Central memory CD8-positive, alpha-beta T cell (primary cell): ENCODE measurements at places on chromosomes 16 and 17.

DNA sequence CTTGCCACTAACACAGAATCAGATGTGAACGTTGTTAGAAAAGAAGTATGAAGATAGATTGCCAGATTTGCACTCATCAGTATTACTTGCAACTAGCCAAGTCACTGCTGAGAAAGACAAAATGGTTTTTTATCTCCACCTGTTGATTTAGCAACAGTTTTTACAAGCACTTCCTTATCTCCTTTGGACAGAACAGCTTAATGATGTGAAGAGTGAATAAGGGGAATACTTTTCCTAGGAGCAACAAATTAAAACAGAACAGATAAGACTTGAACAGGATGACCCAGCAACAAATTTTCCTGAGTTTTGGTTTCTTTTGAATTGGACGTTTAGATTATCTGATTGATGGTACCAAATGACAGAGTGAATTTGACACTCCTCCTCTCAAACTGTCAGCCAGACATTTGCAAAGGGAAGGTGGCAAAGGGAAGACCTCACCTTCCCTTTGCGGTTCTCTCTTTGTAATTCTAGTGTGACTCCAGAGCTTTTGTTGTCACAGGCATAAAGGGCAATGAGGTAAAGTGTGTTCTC lies 130.6 kb downstream of the NLK start:
- H3K27ac ChIP-seq, result no peak overlapping the region
- H3K36me3 ChIP-seq, result peaks cover 19% of the 10 kb centered on the region
- H3K4me1 ChIP-seq, result peaks cover 24% of the 10 kb centered on the region
- no peak overlapping the region for H3K4me3 ChIP-seq

- H3K4me1 ChIP-seq, result peaks cover 29% of the 10 kb centered on the region
- DNase-seq, result no peak
- H3K4me3 ChIP-seq, result peak overlapping the region; percentile 90
- H3K27ac ChIP-seq, result no peak overlapping the region
- H3K27me3 ChIP-seq, result no peaks in the 10 kb centered on the region
- peaks cover 6% of the 10 kb centered on the region for H3K36me3 ChIP-seq
Measured at GRCh38 chr17:28317099-28317965, 1.7 kb upstream of the TMEM97 start.

DNA sequence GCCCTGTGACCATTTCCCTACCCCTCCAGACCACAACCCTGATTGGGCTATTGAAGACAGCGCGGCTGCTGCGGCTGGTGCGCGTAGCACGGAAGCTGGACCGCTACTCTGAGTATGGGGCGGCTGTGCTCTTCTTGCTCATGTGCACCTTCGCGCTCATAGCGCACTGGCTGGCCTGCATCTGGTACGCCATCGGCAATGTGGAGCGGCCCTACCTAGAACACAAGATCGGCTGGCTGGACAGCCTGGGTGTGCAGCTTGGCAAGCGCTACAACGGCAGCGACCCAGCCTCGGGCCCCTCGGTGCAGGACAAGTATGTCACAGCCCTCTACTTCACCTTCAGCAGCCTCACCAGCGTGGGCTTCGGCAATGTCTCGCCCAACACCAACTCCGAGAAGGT lies 12.5 kb downstream of the KCNH6 start:
- peaks cover 49% of the 10 kb centered on the region for H3K27me3 ChIP-seq
- no peak overlapping the region for H3K4me3 ChIP-seq
- H3K36me3 ChIP-seq, result no peaks in the 10 kb centered on the region

- no peak overlapping the region for H3K4me3 ChIP-seq
- no peak for DNase-seq
- no peaks in the 10 kb centered on the region for H3K4me1 ChIP-seq
- H3K36me3 ChIP-seq, result no peaks in the 10 kb centered on the region
- no peak overlapping the region for H3K27ac ChIP-seq
- peaks cover 68% of the 10 kb centered on the region for H3K27me3 ChIP-seq
Measured at GRCh38 chr17:8315764-8316217, 5.8 kb downstream of the ARHGEF15 start.

DNA sequence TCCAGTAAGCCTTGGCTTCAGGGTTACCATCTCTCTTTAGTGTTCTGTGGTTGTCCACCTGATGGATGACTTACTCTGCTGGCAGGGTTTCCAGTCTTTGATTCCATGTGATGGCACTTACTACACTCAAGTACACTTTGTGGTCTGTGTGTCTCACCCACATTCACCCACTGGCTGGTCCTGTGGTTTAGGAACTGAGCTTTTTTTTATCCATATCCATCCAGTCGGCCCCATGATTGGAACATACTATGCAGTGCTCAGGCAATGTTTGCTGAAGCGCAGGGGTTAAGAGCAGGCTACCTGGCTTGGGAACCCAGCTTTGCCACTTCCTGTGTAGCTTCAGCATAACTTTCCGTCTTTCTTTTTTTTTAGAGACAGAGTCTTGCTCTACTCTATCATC lies 2.8 kb upstream of the FUS start:
- peaks cover 38% of the 10 kb centered on the region for H3K4me1 ChIP-seq
- no peaks in the 10 kb centered on the region for H3K27me3 ChIP-seq
- H3K36me3 ChIP-seq, result peaks cover 33% of the 10 kb centered on the region
- peak; percentile 34 for DNase-seq

DNA sequence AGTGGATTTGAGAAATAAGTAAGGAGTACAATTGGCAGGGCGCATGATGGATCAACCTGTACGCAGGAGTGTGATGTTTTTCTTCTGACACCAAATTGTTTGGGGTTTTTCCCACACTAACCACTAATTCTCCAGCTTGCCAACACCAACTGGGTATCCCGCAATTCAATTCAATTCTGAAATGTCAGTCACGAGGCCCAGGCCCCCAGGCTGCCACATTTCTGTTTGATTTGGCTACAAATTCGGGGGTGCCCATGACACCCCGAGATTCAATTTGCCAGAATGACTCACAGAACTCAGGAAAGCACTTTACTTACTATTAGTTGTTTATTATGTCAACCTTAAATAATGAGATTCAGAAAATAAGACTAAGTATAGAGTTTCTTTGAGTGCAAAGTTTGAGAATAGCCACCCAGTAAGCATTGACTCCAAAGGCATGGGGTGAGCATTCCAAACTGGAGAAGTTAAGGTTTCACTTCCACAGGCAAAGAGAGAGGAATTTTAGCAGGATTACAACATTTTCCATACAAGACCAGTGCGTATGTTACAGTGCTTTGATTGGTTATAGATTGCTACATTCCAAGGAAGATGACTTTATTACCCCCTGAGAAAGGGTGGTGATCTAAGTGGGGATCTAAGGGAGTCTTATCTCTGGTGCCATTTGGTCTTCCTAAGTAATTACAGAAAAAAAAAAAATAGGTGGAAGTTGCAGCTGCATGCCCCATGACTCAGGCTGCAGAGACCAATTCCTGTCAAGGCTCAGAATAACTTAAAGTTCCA lies 11.5 kb downstream of the SLC46A1 start:
- no peak for DNase-seq
- no peak overlapping the region for H3K4me3 ChIP-seq
- H3K27ac ChIP-seq, result no peak overlapping the region

- H3K27ac ChIP-seq, result no peak overlapping the region
- H3K4me3 ChIP-seq, result no peak overlapping the region
- peaks cover 3% of the 10 kb centered on the region for H3K36me3 ChIP-seq
- H3K27me3 ChIP-seq, result no peaks in the 10 kb centered on the region
Measured at GRCh38 chr17:16459271-16459670, 32.7 kb downstream of the LRRC75A start.

DNA sequence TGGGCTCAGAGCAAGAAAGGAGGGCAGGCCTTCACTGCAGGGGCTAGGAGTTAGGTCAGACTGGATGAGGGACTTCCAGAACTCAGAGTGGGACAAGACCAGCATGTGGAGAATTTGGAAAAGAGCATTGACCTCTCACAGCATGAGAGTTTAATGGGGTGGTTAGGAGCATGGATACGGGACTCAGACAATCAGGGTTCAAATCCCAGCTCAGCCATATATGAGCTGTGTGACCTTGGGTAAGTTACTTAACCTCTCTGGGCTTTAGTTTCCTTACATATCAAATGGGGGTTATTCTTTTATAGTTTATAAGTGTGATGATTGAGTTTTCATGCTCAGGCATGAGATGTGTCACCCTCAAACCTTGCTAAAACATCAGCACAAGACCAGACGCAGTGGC lies 37.4 kb upstream of the ALKBH5 start:
- H3K36me3 ChIP-seq, result peaks cover 1% of the 10 kb centered on the region
- DNase-seq, result no peak
- no peaks in the 10 kb centered on the region for H3K27me3 ChIP-seq
- H3K4me1 ChIP-seq, result peaks cover 2% of the 10 kb centered on the region
- no peak overlapping the region for H3K27ac ChIP-seq
- H3K4me3 ChIP-seq, result no peak overlapping the region

DNA sequence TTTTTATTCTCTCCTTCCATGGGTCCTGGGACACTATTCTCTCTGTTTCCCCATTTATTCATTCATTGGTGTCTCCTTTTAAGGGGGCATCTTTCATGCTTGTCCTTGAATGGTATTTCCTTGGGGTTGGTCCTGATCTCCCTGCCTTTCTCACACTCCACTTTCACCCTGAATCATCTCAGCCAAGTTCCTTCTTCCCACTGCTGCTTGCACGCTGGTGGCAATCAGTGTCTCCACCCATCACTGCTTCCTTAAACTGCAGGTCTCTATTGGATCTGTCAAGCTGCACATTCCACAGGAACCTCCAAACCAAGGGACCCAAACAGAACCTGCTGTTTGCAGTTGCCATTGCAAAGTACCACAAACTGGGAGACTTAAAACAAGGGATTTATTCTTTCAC lies 89.3 kb upstream of the SDK2 start:
- no peak overlapping the region for H3K27ac ChIP-seq
- H3K36me3 ChIP-seq, result peaks cover 2% of the 10 kb centered on the region
- H3K4me3 ChIP-seq, result no peak overlapping the region
- DNase-seq, result no peak

GRCh38 chr16:10965440-10966061 lies 21.2 kb downstream of the CLEC16A start:
- H3K4me1 ChIP-seq, result peaks cover 23% of the 10 kb centered on the region
- H3K36me3 ChIP-seq, result peaks cover 21% of the 10 kb centered on the region
- H3K27me3 ChIP-seq, result no peaks in the 10 kb centered on the region
- H3K27ac ChIP-seq, result peak overlapping the region; percentile 47
- no peak for DNase-seq
- H3K4me3 ChIP-seq, result no peak overlapping the region
